Tibial nerve (tissue), 4 donors: ENCODE measurements at places on chromosomes 3 and 15. TPM values are rescaled to one million over a fixed set of nuclear protein-coding genes. Genes with fewer than 3 reads are reported as not detected.
A peak's percentile ranks its signal among the peaks of the same experiment; 100 is the strongest.

DNA sequence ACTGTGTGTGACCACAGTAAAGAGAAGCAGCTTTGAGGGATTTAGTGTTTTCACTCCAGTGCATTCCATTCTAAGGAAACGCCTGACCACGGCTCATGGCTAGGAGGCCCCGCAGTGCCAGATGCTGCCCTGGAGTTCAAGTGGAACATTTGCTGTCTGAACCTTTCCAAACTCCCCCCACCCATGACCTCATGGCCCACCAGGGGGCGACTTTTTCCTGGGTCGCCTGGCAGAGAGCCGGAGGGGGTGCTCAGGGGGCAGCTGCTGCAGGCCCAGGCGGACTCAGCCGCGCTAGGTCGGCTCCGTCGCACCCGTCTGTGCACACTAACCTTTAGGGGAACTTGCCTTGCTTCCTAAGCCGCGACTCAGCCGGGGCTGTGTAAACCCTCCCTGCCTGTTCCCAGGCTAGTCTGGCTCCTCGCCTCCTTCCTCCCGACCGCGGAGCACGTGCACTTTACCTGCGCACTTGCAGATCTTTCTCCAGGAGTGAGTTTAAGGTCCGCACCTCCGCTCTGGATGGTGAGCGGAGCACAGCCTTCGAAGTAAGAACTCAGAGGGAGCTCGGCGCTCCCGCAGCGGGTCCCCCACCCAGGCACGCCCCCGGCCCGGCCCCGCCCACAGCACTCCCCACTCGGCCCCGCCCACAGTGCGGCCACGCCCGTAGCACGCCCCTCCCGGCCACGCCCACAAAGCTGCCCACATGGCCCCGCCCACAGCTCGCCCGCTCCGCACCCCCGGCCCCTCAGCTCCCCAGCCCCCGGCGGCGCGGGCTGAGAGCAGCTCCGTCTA is at the start of gene OCA2:
Gene OCA2, minus strand, starts transcription at position 550 of the 789 bp plus-strand sequence. CDS start 17,441 bp downstream, outside the sequence.
- DNase-seq = no peak
- H3K4me3 ChIP-seq = peak within 1 kb of the TSS; percentile 44
- no peaks in the 10 kb centered on the region for H3K27me3 ChIP-seq
- H3K4me1 ChIP-seq = peaks cover 57% of the 10 kb centered on the region
- H3K27ac ChIP-seq = no peak within 1 kb of the TSS

The GOLGA8G gene
- total RNA-seq = not detected

The CLRN1 gene
- total RNA-seq = not detected

GRCh38 chr3:165753560-165753959 is 83.7 kb downstream of the BCHE start:
- no peaks in the 10 kb centered on the region for H3K4me1 ChIP-seq
- no peaks in the 10 kb centered on the region for H3K36me3 ChIP-seq
- no peak overlapping the region for H3K4me3 ChIP-seq
- no peak overlapping the region for H3K27ac ChIP-seq
- DNase-seq = no peak
- no peaks in the 10 kb centered on the region for H3K27me3 ChIP-seq

GRCh38 chr15:76440441-76440840 is 103.9 kb downstream of the ISL2 start:
- H3K36me3 ChIP-seq = no peaks in the 10 kb centered on the region
- no peaks in the 10 kb centered on the region for H3K4me1 ChIP-seq
- no peak for DNase-seq
- no peak overlapping the region for H3K4me3 ChIP-seq
- no peaks in the 10 kb centered on the region for H3K27me3 ChIP-seq

DNA sequence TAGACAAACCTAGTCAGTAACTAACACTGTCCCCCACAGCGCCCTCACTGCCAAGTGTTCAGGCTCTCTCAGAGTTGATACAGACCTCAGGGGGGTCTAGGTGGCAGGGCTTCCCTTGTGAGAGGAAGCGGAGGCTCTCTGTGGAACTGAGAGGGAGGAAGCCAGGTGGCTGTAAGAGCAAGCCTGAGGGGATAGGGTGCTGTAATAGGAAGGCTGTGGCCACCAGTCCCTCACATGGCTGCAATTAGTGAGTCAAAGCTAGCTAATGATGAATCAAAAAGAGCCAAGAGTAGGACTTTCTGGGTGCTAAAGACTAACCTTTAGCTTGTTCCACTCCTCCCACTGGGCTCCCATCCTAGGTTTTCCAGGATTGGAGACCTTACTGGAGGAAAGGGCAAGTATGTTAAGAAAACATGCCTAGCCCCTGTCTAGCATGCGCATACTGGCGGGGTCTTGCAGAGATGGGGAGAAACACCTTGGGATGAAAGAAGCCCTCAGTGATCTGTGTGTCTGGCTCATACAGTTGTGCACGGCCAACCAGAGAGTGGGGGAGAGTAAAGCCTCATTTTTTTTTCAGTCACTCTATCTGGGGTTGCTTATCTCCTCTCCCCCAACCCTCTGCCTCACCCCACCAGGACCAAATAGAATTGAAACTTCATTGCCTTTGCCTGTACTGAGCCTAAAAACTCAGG is 13.3 kb upstream of the SOX2 start:
- H3K27me3 ChIP-seq = peaks cover 11% of the 10 kb centered on the region
- H3K27ac ChIP-seq = peak overlapping the region; percentile 94
- no peak for DNase-seq

DNA sequence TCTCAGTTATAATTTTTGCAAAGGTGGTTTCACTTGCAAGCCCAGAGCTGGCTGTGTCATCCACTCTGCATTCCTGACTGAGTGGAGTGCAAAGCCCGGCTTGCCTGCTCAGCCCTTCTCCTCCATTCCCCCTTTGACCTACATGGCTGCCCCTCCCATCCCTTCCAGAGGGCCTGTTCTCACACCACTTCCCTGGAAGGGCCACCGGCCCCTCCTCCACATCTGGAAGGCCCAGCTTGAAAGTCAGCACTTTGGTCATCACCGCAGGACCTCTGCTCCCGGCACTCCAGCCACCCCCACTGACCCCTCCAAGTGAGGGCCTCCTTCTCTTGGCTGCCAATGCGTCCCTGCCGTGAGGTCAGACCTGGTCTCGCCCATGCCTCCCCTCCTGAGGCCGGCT is 74.1 kb upstream of the RNF7 start:
- H3K27me3 ChIP-seq = no peaks in the 10 kb centered on the region
- H3K4me3 ChIP-seq = no peak overlapping the region
- no peak for DNase-seq
- H3K27ac ChIP-seq = no peak overlapping the region
- no peaks in the 10 kb centered on the region for H3K36me3 ChIP-seq

The TRIM42 gene
- total RNA-seq = not detected

- no peak for DNase-seq
- H3K4me3 ChIP-seq = no peak overlapping the region
- H3K4me1 ChIP-seq = peaks cover 24% of the 10 kb centered on the region
- no peaks in the 10 kb centered on the region for H3K27me3 ChIP-seq
- no peaks in the 10 kb centered on the region for H3K36me3 ChIP-seq
These were observed 68.5 kb downstream of the CPN2 start for GRCh38 chr3:194282436-194283122.

DNA sequence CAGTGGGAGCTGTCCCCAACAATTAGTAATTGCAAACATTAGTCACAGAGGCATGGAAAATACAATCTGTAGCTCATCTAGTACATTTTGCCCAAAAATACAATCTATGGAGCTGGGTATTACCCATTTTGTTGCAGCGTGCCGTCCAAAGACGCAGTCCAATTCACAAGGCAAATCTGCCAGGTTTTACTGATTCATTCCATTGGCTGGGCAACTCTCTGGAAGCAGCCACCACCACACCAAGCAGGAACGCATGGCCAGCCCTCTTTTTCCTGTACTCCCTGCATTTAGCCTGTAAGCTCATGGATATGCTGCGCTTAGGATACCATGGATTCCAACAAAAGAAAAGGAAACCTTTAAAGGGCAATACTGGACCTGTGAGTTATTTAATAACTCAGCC is 60.5 kb upstream of the ARRDC4 start:
- no peak overlapping the region for H3K4me3 ChIP-seq
- H3K4me1 ChIP-seq = no peaks in the 10 kb centered on the region
- H3K27ac ChIP-seq = no peak overlapping the region
- H3K27me3 ChIP-seq = no peaks in the 10 kb centered on the region
- no peak for DNase-seq
- H3K36me3 ChIP-seq = no peaks in the 10 kb centered on the region

DNA sequence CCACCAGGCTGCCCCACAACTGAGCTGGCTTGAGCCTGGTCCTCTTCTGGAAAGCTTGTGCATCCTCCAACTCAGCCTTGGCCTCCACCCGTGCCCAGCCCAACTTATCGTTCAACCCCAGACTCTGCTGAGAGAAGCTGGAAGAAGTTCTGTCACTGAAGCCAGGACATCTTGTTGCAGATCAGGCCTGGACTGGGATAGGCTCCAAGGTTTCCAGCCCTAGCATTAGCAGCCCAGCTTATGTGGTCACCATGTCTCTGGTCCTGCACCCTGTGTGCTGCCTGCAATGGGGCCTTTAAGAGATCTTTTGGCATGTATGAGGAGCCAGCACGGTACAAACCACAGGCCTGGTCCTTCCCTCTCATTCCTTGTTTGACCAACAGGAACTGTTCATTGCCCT is 15.2 kb upstream of the CAMP start:
- no peak overlapping the region for H3K4me3 ChIP-seq
- H3K27ac ChIP-seq = no peak overlapping the region
- no peaks in the 10 kb centered on the region for H3K4me1 ChIP-seq
- no peaks in the 10 kb centered on the region for H3K36me3 ChIP-seq
- DNase-seq = no peak
- H3K27me3 ChIP-seq = no peaks in the 10 kb centered on the region

The DCLK3 gene
- total RNA-seq = 28.2 TPM

The EMC7 gene
- 29.9 TPM for total RNA-seq
